CD4-positive, alpha-beta T cell treated with Interleukin-2 at 100 ng/mL for 4 hours (primary cell): ENCODE measurements at places on chromosomes 5 and 9.

- DNase-seq: peak; percentile 76
These were observed 6.1 kb upstream of the TNIP1 start for GRCh38 chr5:151086905-151087360.

- peak; percentile 63 for DNase-seq
These were observed 1.3 kb upstream of the ST8SIA4 start for GRCh38 chr5:100904259-100904861.

- no peak for DNase-seq
These were observed 72.5 kb downstream of the BASP1 start for GRCh38 chr5:17289681-17290539.

DNA sequence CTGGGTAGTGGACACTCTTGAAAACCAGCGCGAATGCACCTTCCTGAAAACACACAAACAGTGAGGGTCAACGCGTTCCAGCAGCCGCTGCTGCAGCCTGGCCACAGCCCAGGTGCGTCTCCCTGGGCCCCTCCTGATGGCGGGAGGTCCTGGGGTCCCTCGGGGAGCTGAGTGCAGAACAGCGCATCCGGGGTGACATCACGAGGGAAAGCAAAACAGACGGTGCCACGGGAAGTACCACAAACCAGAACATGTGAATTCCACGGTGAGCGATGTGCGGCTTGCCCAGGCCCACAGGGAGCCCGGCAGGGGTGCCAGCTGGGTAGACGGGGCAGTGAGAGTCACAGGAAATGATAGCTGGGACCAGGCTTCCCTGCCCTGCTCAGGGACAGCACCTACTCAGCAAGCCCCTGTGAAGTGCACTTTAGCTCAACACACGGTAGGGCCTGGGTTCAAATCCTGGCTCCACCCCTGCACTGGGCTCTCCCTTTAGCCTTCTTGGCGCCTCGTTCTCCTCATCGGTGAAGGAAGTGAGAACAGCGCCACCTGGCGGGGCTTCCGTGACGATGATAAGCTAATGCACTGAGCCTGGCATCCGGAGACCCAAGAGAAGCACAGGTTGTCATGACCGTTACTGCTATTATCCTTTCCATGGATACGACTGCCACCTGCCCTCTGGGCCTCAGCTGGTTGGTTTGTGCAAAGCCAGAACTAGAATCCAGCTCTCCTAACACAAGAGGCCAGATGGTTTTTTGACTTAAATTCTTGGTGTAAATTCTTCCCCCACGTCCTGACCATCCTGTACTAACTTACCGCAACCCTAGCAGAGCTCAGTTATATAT, 24.6 kb downstream of the GFPT2 start:
- peak; percentile 85 for DNase-seq

- no peak for DNase-seq
These were observed 76.7 kb downstream of the ANXA2R start for GRCh38 chr5:42963412-42963811.

GRCh38 chr9:69157751-69158466, 16.2 kb upstream of the TJP2 start:
- no peak for DNase-seq

DNA sequence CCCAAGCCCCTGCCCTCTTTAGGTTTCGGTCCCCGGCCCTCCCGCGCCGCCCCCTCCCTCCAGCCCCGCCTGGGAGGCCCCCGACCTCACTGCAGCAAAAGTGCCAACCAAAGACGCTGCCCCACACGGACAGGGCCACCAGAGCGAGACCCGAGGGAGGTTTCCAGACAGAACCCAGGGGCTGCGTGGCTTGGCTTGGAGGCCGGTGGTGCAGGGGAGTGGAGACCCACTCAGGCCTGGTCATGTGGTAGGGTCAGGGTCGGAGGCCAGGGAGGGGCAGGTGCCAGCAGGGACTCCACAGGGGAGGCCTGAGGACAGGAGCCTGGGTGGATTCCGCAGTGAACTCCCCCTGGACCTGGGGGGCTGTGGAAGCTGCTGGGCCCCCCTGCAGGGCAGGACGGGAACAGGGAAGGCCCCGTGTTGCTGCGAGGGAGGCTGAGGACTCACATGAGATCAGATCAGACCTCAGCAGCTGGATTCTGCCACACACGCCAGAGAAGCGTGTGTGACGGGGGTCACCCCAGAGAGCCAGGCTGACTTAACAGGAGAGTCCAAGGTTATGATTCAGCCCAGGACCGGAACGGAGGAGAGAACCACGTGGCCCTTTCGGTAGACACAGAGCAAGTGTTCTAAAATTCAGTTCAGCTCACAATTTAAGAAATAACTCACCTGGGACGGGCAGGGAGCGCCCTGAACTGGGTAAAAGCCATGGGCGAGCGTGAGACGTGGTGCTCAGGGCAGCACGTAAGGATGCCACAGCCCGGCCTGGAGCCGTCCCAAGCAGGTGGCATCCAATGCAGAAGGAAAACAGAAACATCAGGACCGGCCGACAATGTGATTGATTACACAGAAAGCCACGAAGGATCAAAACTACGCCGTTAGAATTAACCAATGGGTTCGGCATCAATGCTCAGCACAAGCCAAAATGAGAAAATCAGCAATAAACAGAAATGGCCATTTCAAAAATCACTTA, 38.9 kb downstream of the EXD3 start:
- DNase-seq: no peak

DNA sequence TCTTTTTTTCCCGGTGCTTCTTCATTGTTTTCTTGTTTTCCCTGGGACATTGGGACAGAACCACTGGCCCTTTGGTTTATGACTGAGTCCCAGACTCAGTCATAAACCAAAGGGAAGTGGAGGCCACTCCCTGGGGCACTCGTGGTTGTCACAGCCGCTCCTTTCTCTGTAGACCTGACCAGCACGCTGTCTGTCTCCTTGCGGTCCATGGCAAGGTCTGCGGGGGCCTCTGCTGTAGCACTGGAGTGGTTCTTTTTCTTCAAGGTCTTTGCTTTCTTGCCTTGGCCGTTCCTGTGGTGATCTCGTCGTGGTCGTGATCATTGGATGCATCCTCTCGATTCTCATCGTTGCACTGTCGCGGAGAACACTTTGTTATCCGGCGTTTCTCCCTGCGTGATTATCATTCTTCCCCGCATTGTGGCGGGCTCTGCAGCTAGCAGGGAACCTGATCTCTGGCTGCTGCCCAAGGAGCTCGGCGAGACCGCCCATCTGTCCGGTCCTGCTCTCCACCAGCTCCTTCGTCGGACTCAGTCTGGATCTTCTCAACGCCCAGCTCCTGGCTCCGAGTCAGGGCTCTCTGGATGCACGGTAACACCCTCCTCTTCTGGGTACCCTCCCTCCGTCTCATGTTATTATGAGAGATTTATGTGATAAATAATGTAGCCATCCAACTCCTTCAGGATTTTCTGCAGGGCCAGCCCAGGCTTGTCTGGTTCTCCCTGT, 43.5 kb upstream of the MPDZ start:
- DNase-seq: no peak

DNA sequence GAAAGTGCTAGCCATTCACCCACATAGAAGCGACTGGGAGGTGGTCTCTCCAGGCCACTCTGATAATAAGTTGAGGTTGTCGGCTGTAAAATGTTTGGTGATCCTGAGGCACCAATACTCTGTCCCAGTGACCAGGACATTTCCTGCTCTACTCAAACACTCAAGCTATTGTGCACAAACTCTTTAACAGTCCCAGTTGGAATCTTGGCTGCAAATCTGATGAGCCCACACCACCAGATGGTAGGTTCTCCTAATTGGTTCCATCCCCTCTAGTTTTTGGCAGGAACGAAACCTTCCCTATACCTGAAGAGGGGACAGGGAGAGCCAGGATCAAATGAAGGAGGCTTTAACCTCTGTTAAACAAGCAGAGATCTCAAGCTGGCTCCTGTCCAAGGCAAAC, 14.3 kb downstream of the GRIA1 start:
- no peak for DNase-seq

GRCh38 chr9:84371737-84372136, 31.2 kb upstream of the SLC28A3 start:
- DNase-seq: no peak

DNA sequence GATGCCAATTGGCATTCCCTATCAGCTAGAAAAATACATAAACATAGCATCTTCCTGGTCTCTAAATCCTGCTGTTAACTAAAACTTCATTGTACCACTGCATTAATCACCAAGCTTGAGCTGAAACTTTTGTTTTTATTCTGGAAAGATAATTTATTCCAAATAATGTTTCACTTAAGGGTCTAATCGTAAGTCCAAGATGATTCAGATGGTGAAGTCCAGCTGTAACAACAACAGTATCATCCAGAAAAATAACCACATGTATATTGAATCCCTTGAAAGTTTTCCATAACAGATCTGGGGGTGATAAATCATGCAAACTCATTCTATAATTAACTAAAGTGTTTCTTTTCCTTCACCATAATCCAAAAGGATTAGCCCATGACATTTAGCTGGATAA, 23.9 kb downstream of the RORB start:
- no peak for DNase-seq

GRCh38 chr5:103436656-103437055, 125.9 kb downstream of the NUDT12 start:
- DNase-seq: no peak

GRCh38 chr5:38093855-38094254, 164.5 kb upstream of the EGFLAM start:
- no peak for DNase-seq

- no peak for DNase-seq
These were observed 148.8 kb downstream of the DCP2 start for GRCh38 chr5:113125371-113125770.
